ENCODE measurements at places on chromosomes 6 and 20.

GRCh38 chr6:100485268-100485667 is 20.5 kb upstream of the SIM1 start:
- DNase-seq, result no peak

- DNase-seq, result no peak
Measured at GRCh38 chr6:108746366-108746765, 101.9 kb upstream of the ARMC2 start.

DNA sequence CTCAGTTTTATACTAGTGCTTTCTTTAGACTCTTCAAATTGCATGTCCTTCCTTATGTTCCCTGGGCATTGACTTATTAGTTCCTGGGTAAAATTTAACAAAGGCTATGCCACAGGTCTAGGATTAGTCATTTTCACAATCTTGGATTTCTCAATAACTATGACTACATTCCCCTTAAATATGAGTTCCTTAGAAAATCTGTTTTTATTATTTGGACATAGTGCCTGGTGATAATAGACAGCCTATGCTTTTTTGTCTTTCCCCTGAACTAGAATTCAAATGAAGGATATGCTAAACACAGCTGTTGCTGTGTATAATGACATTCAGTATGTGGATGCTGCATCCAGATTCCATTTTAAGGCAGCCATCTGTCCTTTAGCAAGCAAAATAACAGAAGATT is 1252.8 kb upstream of the GJE1 start:
- no peak for DNase-seq

DNA sequence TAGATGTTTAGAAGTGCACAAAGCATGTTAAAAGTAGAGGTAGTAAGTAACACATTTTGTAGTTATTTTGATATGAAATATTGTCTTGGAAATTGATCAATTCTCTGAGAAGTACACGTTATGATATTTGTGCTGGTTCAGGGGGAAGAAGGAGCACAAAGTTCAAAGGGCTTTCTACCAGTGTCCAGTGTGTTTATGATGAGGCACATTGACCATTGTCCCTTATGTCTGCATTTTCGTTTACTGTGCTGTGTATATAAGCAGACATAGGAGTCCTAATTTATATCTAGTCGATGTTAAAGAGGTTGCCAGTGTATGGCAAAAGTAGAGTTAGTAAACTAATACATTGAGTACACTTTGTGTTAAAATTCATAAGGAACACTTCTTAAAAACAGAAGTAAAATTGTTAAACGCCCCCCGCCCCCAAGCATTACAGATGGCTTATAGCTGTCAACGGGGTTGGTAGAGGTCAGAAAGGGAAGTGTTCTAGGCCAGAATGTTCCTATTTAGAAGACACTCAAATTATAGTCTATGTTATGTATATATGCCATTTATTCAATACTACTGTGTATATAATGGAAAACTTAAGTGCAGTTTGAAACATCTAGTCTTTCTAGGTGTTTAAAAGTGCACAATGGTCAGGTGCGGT is 13.3 kb upstream of the HMGN4 start:
- DNase-seq, result no peak

- no peak for DNase-seq
Measured at GRCh38 chr6:111589366-111589765, 16.3 kb downstream of the TRAF3IP2 start.

GRCh38 chr20:48196486-48196885 is 411.2 kb upstream of the SULF2 start:
- DNase-seq, result no peak

- no peak for DNase-seq
Measured at GRCh38 chr6:153129873-153130514, 1.1 kb downstream of the RGS17 start.

GRCh38 chr20:63664861-63665594 is 6.9 kb downstream of the RTEL1 start:
- no peak for DNase-seq

- DNase-seq, result peak; percentile 8
Measured at GRCh38 chr6:1636971-1637871, 27.5 kb downstream of the FOXC1 start.

DNA sequence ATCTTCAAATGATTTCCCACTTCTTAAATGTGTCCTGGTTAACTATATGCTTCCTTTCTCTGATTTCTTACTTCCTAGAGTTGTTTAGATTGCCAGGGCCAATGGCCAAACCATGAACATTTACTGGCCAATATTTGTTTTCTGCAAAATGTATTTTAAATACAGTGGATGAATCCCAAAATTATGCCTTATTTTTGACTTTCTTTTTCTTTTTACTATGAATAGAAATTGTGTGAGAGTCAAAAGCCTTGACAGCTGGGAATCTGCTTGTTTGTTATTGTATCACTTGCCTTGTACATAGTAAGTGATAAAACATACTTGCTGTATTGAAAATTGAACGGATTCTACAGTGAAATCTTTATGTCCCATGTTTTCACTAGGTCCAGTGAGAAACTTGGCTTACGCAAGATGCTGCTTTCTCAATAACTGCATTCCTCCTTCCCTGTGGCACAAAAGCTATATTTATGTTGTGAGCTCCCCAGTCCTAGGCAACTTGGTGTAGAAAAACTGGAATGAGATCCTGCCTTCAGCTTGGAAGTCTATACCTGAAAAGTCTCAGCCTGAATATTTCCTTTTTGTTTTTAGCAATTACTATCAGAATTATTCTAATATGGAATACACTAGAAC is 295.2 kb downstream of the EPHA7 start:
- DNase-seq, result no peak

- DNase-seq, result no peak
Measured at GRCh38 chr6:108714766-108715414, 133.3 kb upstream of the ARMC2 start.

- no peak for DNase-seq
Measured at GRCh38 chr6:2963756-2964155, 7.6 kb downstream of the SERPINB6 start.

DNA sequence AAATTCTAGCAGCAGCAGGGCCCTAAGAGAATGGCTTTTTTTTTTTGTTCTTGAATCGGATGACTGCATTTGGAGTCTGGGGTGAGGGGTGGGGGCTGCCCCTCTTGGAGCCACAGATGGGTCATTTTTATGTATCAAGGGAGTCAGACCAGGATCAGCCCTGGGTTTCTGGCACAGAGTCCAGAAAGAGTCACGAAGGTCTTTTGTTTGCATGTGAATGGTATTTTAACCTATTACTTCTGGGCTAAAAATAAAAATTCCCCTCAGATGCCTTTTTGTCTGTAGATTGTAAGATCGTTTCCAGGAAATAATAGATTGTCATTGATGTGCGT is 72.5 kb downstream of the PHACTR3 start:
- no peak for DNase-seq

DNA sequence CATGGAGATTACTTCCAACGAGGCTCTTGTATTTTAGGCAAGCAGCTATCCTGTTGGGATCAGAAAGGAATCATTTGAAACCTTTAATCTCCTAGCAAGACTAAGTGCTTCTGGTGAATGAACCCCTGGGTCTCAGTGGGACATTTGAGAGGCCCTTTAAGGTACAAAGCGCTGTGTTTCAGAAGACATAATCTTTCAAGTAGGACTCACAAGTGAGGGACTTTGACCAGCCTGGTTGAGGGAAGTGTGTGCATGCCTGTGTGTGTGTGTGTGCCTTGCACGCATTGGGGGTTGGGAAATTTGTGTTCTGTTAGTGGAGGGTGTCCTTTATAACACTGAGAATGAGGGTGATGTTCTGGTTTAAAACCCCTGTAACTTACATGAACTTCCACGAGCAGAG is 64.4 kb upstream of the KCNG1 start:
- DNase-seq, result no peak

GRCh38 chr20:56445130-56445529 is 23.3 kb upstream of the RTF2 start:
- DNase-seq, result no peak

DNA sequence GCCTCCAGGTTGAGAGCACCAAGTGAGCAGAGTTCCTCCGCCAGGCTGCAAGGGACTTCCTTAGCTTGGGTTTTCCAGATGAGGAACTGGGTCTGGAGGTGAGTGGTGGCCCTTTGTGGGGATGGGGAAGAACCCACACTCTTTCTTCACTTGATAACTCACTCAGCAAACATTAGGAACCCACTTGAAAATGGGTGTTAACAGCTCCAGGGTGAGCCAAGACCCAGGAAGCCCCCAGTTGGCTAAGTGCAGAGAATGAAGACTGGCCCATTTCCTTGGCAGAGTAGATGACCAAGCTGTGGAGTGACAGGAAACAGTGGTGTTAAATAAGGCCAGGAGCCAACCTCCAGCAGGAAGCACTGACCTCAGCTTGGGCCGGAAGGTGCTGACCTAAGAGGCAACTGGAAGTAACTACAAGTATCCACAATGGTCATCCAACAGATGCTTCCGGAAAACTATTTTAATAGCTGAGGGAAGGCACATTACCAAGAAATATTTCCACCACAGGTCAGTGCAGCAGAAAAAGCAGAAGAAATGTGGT is 22.7 kb downstream of the MRPL14 start:
- no peak for DNase-seq

- DNase-seq, result no peak
Measured at GRCh38 chr6:100801036-100801435, 80.1 kb downstream of the ASCC3 start.

- no peak for DNase-seq
Measured at GRCh38 chr6:118725944-118726343, 74.6 kb upstream of the CEP85L start.

- no peak for DNase-seq
Measured at GRCh38 chr6:139779988-139780774, 405.7 kb upstream of the CITED2 start.

GRCh38 chr6:136611133-136611532 is 60.9 kb upstream of the MAP7 start:
- no peak for DNase-seq

DNA sequence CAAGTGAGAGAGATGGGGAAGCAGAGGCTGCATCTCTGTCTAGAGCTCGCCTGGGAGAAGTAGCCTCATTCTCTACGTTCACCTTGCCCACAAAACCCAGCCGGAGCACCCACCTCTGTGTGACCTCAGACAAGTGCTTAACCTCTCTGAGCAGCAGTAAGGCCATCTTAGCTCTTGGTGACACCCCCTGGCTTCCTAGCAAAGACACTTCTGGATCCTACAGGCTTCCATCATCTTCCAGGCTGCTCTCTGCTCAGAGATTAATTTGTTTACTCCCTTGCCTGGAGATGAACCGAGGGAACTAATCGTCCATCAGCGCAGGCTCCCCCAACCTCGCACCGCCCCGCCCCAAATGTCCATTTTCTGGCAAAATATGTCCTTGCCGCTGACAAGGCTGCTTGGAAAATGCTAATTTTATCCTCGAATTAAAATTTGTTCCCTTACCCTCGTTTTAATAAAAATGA is 24.0 kb upstream of the CTNNBL1 start:
- no peak for DNase-seq

DNA sequence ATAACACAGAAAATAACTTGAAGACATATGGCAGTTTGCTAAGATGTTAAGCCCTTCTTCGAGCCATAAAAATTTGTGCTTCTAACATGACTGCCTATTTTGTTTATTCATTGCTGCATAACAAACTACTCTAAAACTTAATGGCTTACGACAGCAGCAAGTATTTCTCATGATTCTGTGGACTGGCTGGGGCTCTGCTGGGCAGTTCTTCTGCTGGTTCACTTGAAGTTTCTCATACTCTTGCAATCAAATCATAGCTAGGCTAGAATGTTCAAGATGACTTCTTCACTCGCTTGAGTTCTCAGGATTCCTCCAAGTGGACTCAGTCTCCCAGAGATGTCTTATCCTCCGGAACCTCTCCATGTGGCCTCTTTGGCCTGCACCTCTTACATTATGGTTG is 33.4 kb downstream of the CENPW start:
- DNase-seq, result no peak
